ENCODE measurements at places on chromosomes 13 and 19.

DNA sequence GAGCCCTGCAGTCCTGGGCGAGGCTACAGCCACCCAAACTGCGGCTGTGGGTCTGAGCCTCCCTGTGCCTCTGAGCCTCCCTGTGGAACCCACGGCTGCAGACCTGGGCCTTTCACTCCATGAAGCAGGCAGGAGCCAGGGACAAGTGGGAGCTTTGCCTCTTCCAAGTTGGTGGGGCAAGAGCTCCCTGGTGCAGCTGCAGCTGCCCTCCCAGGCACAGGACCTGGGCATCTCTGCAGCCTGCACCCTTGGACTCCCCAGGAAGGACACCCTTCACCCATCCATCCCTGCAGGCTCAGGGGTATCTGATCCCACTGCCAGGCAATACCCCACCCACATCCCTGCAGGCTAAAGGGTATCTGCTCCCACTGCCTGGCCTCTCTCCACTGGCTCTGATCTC is 2.3 kb downstream of the TEX26 start:
- no peak for DNase-seq

DNA sequence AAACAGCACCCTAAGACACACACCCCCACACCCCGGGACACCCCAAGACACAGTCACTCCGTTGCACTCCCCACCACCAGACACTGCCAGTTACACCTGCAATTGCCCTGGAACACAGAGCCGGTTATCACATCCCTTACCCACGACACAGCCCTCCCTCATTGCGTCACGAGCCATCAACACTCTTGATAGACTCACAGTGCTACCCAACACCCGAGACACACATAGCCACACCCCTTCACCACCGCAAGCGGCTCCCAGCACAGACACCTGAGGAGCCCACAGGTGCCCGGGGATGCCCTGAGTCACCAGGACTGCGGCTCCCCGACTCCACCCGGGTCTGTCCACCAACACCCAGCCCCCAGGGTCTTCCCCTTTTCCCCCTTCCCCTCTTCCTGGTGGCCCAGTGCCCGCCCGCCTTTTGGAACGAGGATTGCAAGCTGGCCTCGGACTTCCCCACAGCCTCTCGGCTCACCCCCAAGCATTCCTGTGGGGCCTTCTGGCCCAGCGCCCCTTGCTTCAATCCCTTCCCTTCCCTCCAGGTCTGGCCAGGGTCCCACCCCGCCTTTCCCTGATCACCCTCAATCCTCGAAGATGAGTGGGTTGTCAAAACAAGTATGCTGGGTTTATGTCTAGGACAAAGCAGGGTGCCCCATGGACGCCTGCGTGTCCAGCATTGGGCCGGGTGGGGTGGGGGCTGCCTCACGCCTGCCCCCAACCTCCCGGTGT is 1.7 kb upstream of the PTGER1 start:
- DNase-seq = no peak

GRCh38 chr13:40206241-40207000 is 460.0 kb downstream of the FOXO1 start:
- peak; percentile 68 for DNase-seq

DNA sequence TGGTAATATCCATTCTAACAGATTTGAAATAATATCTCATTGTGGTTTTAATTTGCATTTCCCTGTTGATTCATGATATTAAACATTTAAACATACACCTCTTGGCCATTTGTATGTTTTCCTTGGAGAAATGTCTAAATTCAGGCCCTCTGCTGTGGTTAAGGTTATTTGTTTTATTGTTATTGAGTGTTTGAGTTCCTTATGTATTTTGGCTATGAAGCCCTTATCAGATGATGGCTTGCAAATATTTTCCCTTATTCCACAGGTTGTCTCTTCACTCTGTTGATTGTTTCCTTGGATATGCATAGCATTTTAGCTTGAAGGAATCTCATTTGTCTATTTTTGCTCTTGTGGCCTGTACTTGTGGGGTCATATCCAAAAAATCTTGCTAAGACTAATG is 303.6 kb downstream of the GPC5 start:
- no peak for DNase-seq

All from stimulated activated CD4-positive, alpha-beta T cell treated with anti-CD3 and anti-CD28 coated beads, Interleukin-1b, Interleukin-23, amount 100 ng/mL, for 48 hours (primary cell).